ENCODE measurements at places on chromosomes 7 and 10. TPM values are rescaled to one million over a fixed set of nuclear protein-coding genes. Genes with fewer than 3 reads are reported as not detected.

Gene HEPACAM2
- total RNA-seq = not detected

Gene HOXA6
- total RNA-seq = 8.3 TPM

Gene INPP5A
- 13.1 TPM for total RNA-seq

Gene MAGI2
- total RNA-seq = 1.7 TPM

Gene HOGA1
- total RNA-seq = 1.4 TPM

Gene TBC1D12
- total RNA-seq = 13.6 TPM

Gene FRAT1
- 1.1 TPM for total RNA-seq

Gene OR2A2
- total RNA-seq = not detected

Gene GIMAP2
- 3.1 TPM for total RNA-seq

Gene OR6B1
- not detected for total RNA-seq

Gene SH2D4B
- not detected for total RNA-seq

Gene ABCA13
- not detected for total RNA-seq

Gene MOGAT3
- not detected for total RNA-seq

Gene HOXA11
- 7.1 TPM for total RNA-seq

Gene SPDYE2
- not detected for total RNA-seq

Gene PRKG1
- total RNA-seq = 0.81 TPM

Measured in NCI-H460 (cell line).